ENCODE measurements at places on chromosomes 7 and 10. TPM values are rescaled to one million over a fixed set of nuclear protein-coding genes. Genes with fewer than 3 reads are reported as not detected.

EIF3B gene
- 66.9 TPM for total RNA-seq

- no peaks in the 10 kb centered on the region for H3K27me3 ChIP-seq
- H3K4me1 ChIP-seq = no peaks in the 10 kb centered on the region
- H3K36me3 ChIP-seq = no peaks in the 10 kb centered on the region
- DNase-seq = no peak
- no peak overlapping the region for H3K27ac ChIP-seq
Observed at GRCh38 chr7:101854084-101854865, 36.8 kb downstream of the CUX1 start.

DNA sequence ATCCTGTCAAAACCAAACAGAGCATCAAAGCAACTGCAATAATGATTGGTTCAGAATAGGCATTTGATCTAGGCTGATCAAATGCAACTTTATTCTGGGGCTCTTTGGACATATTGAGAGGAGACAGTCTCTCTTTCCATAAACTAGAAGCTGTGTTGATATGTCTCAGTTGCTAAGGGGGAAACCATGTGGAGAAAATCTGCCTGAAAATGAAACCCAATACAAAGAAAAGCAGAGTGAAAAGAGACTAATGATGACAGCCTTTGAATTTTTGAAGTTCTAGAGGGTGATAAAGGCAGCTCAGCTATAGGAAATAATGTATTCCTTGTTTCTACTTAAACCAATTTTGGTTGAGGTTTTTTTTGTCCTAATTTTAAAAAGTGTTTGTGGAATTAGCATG lies 941.8 kb upstream of the POT1 start:
- H3K4me1 ChIP-seq = no peaks in the 10 kb centered on the region
- H3K27me3 ChIP-seq = no peaks in the 10 kb centered on the region
- DNase-seq = no peak
- no peak overlapping the region for H3K4me3 ChIP-seq

GRCh38 chr7:102424787-102425218 lies 8.6 kb upstream of the ORAI2 start:
- peaks cover 47% of the 10 kb centered on the region for H3K36me3 ChIP-seq
- no peak for DNase-seq
- H3K4me3 ChIP-seq = no peak overlapping the region
- H3K27me3 ChIP-seq = no peaks in the 10 kb centered on the region
